Gastrocnemius medialis (tissue), 4 donors: ENCODE measurements at places on chromosomes 7 and 10.
A peak's percentile ranks its signal among the peaks of the same experiment; 100 is the strongest.

GRCh38 chr7:1990001-1990670 is 242.6 kb downstream of the MAD1L1 start:
- peaks cover 11% of the 10 kb centered on the region for H3K4me1 ChIP-seq
- H3K27me3 ChIP-seq, result no peaks in the 10 kb centered on the region
- DNase-seq, result no peak

- no peak overlapping the region for H3K27ac ChIP-seq
- no peaks in the 10 kb centered on the region for H3K4me1 ChIP-seq
- H3K36me3 ChIP-seq, result no peaks in the 10 kb centered on the region
- no peak overlapping the region for H3K4me3 ChIP-seq
- DNase-seq, result no peak
Measured at GRCh38 chr7:142311876-142312275, 54.0 kb upstream of the PRSS58 start.

GRCh38 chr10:110613996-110614495 is 30.1 kb upstream of the RBM20 start:
- H3K27me3 ChIP-seq, result no peaks in the 10 kb centered on the region
- no peaks in the 10 kb centered on the region for H3K36me3 ChIP-seq
- H3K4me1 ChIP-seq, result peaks cover 10% of the 10 kb centered on the region
- no peak overlapping the region for H3K4me3 ChIP-seq

DNA sequence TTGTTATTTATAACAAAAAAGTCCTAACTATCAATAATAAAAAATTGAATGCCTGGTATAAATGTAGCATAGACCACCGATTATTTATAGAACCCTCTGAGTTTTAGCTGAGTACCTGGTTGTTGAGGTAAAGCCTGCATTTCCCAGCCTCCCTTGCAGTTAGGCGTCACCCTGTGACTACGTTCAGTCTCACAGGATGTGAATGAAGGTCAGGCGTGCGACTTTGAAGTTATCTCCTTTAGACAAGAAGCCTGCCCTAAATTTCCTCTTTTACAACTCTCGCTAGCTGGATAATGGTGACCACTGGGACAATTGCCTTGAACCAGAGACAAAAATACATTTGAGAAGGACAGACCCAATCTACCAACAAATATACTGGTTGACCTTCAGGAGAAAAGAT is 67.5 kb upstream of the TES start:
- H3K4me1 ChIP-seq, result no peaks in the 10 kb centered on the region
- no peak overlapping the region for H3K27ac ChIP-seq
- H3K27me3 ChIP-seq, result no peaks in the 10 kb centered on the region
- no peak overlapping the region for H3K4me3 ChIP-seq
- no peak for DNase-seq

GRCh38 chr10:78403781-78404180 is 370.1 kb downstream of the RPS24 start:
- peaks cover 10% of the 10 kb centered on the region for H3K4me1 ChIP-seq
- DNase-seq, result no peak
- no peaks in the 10 kb centered on the region for H3K27me3 ChIP-seq
- H3K36me3 ChIP-seq, result no peaks in the 10 kb centered on the region
- H3K27ac ChIP-seq, result no peak overlapping the region

DNA sequence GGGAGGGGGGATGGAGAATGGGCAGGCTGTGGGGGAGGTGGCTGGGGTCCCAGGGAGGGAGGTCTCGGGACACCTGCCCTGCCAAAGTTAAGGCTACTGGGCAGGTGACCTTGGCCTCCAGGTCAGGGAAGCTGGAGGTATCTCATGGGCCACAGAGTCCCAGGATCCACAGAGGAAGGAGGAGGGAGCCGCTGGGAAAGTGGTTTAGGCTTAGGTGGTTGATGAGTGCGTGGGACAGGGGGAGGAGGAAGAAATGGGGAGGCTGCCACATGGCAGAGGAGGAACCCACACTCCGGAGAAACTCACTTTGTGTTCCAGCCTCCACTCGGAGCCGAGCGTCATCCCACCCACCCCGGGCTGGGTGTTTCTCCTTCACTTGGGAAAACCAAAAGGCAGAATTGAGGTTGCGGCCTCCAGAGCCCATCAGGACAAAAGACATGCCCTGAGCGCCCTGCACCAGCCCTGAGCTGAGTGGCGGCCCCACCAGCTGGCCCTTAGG is 46.1 kb downstream of the ASB13 start:
- H3K27ac ChIP-seq, result peak overlapping the region; percentile 31
- DNase-seq, result no peak
- H3K4me3 ChIP-seq, result no peak overlapping the region
- no peaks in the 10 kb centered on the region for H3K27me3 ChIP-seq
- H3K4me1 ChIP-seq, result peaks cover 27% of the 10 kb centered on the region

GRCh38 chr10:123795846-123796590 is 95.6 kb downstream of the CPXM2 start:
- no peak overlapping the region for H3K27ac ChIP-seq
- no peaks in the 10 kb centered on the region for H3K27me3 ChIP-seq
- no peak for DNase-seq
- no peaks in the 10 kb centered on the region for H3K4me1 ChIP-seq
- no peak overlapping the region for H3K4me3 ChIP-seq

- H3K4me3 ChIP-seq, result no peak overlapping the region
- H3K36me3 ChIP-seq, result no peaks in the 10 kb centered on the region
- H3K4me1 ChIP-seq, result no peaks in the 10 kb centered on the region
- DNase-seq, result no peak
Measured at GRCh38 chr7:147605323-147605722, 985.2 kb upstream of the C7orf33 start.
